ENCODE measurements at places on chromosomes 7 and 10.

DNA sequence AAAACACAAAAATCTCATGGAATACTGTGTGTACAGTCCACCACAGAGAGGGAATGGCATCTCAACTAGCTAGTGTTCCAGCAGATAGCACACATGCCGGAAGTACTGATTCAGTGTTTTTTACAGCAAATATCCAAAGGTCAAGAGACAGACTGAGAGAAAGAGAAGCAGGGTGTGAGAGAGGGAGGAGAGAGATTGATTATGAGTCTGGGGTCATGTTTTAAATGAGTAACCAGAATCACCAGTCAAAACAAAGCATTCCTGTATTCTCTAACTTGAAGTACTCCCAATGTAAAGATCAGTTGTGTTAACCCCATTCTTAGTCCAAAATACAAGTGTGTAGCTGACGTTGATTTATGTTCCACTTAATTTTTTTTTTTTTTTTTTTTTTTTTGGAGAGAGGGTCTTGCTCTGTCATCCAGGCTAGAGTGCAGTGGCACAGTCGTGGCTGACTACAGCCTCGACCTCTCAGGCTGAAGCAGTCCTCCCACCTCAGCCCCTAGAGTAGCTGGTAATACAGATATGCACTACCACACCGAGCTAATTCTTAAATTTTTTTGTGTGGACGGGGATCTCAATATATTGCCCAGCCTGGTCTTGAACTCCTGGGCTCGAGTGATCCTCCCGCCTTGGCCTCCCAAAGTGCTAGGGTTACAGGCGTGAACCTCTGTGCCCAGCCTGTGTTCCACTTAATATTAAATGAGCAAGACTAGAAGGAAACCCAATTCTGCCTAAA is 114.2 kb downstream of the TAF3 start:
- DNase-seq = no peak

DNA sequence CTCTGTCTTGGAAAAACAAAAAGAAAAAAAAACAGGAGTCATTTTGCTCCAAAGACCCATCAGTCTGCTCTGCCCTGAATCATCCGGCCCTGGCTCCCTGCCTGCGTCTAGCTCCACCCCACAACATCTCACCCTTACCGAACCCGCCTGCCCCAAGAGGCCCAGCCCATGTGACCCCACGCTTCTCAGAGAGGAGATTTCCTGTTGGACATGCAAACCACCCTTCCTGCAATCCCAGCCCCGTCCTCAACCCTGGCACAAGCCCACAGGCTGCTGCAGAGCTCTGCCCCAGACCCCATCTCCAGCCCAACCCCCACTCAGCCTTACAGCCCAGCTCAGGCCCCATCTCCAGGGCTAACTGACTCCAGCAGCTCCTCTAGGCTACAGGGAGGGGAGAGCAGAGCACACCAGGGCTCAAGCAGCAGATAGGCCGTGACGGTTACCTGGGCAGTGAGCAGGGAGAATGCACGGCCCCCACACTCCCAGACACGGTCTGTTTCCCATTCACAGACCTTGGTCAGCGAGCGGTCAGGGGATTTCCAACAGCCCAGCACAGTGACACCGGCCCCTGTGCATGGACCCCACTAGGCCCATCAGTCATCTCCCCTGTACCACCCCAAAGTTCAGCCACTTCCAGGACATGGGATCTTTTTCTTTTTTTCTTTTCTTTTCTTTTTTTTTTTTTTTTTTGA is 69.9 kb upstream of the GTF2I start:
- no peak for DNase-seq

DNA sequence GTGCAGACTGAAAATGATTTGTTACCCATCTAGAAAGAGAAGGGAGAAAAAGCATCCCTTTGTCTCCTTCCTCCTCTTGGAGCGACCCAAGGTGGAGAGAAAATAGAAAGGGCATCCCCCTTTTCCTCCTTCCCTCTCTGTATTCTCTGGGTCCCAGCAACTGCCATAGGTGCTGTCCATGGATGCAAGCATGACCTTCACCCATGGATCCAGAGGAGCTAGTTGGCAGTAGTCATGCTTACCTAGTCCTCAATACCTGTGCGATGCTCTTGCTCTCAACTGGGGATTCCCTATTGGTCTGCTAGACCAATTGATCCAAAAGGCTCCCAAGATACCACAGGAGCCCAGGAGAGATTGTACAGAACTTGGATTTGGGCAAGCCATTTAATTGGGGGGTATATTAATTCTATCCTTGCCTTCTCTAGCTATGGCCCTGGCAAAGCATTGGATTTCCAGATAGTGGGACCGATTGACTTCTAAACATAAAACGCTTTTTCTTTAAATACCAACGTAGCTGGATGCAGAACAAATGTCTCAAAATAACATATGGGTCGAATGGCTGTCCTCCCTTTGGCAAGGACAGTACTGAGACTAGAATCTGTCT is 547.8 kb upstream of the IGFBP3 start:
- no peak for DNase-seq

DNA sequence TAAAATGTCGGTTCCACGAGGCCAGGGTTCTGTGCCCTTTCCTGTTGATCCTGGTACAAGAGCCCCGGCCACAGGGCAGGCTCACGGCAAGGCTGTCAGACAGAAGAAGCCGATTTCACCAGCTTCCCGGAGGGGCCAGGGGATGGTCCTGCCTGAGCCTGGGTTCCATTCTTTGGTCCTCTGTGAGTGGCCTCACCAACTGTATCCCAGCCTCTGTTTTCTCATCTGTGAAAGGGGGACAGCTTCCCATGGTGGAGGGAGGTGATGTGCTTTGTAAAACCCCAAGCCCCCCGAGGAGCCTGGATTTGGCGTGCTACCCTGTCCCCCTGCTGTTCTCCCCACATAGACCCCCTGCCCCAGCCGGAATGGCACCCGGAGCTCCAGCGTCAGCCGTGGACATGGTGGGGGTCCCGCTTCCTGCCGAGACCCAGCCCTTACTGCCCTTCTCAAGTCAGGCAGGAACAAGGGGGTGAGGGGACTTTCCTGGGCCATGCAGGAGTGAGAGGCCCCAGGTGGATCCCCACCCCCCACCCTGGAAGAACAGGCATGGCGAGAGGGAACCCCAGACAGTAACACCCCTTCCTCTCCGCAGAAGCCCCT is 28.3 kb upstream of the ELFN1 start:
- no peak for DNase-seq

GRCh38 chr10:33252794-33253203 is 81.7 kb downstream of the NRP1 start:
- no peak for DNase-seq

DNA sequence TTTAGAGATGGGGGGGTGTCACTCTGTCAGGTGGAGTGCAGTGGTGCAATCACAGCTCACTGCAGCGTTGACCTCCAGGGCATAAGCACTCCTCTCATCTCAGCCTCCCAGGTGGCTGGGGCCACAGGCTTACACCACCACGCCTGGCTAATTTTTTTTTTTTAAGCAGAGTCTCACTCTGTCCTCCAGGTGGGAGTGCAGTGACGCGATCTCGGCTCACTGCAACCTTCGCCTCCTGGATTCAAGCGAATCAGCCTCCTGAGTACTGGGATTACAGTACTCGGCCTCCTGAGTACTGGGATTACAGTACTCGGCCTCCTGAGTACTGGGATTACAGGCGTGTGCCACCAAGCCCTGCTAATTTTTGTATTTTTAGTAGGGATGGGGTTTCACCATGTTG is 23.6 kb upstream of the PPIA start:
- DNase-seq = no peak

- DNase-seq = no peak
Measured at GRCh38 chr10:110850099-110850498, 21.6 kb upstream of the PDCD4 start.

GRCh38 chr10:5570007-5570655 is 45.4 kb downstream of the CALML3 start:
- no peak for DNase-seq

- no peak for DNase-seq
Measured at GRCh38 chr7:130420943-130421578, 19.8 kb downstream of the CEP41 start.

DNA sequence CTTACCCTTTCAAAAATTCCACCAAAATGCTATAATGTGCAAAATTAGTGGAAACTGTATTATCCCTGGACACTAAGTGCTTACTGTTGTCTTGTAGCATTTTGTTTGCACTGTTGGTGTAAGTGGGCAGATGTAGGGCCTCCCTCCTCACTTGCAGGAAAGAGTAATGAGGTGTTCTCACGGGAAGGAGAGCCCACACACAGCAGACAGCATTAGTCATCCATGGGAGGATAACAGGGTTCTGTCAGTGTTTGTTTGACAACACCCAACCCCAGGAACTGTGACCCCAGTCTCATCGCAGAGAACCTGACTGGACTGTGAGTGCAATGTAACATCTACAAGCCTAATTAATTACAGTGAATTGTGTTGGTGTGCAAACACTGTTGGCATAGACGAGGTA is 58.7 kb upstream of the VSTM2A start:
- no peak for DNase-seq

DNA sequence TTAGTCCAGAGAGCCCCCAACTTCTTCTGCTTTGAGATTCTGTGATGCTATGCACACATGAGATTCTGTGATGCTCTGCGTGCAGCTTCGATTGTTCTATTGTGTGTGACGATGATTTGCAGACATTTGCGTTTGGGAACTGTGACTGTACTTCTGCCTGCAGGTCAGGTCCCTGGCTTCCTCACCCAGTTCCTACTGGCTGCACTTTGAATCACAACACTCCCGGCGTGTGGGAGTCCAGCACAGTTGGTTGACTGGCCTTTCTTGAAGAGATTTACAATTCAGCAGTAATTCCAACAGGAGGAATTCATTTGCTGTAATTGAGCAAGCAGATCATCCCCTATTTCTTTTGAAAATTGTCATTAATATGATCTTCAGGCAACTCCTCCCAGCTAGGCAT is 252.2 kb upstream of the YAE1 start:
- no peak for DNase-seq

DNA sequence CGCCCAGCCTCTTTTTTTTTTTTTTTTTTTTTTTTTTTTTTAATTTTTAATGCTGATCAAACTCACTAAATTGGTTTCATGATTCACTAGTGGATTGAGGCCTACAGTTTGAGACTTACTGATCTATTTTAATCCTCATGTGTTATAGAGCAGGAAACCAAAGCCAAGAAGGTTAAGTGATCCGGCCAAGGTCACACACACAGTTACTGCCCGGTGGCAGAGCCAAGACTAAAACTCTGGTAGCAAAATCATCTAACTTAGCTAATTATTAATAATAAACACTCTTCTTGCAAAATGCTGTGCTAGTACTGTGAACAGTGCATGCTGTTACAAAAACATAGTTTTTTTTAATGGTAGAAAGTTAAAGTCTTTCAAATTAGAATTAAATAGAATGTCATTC is 188.3 kb upstream of the NFE2L3 start:
- no peak for DNase-seq

DNA sequence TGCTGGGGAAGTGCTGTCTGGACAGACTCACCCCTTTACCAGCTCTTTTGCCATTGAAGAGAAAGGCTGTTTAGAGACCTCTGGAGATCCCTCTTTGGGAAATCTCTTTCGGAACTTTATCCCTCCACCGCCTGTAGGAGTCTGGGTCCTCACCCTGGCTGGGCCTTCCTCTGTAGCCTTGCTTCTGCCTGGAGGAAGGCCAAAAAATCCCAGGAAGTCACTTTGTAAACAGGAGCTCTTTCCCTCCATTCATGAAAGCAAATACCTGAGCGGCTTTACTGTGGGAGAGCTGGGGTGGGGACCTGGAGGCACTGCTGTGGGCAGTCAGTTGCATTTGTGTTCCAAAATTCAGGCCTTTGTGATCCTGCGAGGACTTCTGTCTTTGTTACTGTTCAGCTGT is 126.2 kb downstream of the KLF6 start:
- no peak for DNase-seq

- DNase-seq = no peak
Measured at GRCh38 chr10:31075434-31075833, 43.8 kb upstream of the ZNF438 start.

DNA sequence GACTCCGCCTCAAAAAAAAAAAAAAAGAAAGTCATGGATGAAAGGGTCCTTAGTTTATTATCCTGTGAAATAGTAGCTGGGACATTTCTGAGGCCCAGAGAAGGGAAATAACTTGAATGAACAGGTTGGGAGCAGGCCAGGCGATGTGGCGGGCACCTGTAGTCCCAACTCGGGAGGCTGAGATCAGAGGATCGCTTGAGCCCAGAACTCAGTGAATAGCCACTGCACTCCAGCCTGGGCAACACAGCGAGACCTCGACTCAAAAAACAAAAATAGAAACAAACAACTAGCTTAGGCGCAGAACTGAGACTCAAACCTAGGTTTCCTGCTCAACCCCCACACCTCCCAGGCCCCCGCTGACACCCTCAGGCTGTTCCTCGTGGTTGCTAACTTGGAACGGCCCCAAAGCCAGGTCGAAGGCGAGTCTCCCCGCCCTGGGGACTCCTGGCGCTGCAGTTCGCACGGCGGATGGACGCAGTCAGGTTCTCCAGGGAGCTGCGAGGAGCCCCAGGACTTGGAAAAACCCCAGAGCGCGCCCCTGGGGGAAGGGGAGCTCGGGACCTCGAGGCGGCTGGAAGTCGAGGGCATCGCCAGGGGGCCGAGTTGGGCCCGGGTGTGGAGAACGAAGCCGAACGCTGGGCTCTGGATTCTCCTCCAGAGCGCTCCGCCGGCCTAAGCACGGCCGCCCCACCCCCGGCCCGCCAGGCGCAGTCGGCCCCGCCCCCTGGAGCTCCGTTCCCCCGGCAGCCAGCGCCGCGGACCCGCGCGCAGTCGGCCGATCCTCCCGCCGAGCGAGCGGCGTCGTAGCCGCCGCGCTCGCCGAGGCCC is at the start of gene STOX1:
TSS of gene STOX1 (plus strand) at position 768 of the 828 bp plus-strand sequence. CDS start 93 bp downstream, outside the sequence.
- peak; percentile 24 for DNase-seq

DNA sequence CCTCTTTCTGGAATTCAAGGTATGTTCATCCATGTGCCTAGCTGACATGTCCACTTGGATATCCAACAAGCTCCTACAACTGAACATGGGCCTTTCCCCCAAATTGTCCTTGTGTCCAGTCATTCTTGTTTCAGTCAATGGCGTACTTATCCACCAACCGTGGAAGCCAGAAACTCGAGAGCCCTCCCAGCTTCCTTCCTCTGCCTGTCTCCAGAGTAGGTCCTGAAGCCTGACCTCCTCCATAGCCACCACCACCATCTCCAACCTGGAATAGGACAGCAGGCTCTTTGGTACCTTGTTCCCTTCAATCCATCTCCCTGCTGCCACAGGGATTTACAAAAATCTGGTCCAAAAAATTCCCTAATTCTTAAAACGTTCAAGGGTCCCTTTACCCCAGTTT is 305.1 kb downstream of the RPS24 start:
- DNase-seq = no peak

DNA sequence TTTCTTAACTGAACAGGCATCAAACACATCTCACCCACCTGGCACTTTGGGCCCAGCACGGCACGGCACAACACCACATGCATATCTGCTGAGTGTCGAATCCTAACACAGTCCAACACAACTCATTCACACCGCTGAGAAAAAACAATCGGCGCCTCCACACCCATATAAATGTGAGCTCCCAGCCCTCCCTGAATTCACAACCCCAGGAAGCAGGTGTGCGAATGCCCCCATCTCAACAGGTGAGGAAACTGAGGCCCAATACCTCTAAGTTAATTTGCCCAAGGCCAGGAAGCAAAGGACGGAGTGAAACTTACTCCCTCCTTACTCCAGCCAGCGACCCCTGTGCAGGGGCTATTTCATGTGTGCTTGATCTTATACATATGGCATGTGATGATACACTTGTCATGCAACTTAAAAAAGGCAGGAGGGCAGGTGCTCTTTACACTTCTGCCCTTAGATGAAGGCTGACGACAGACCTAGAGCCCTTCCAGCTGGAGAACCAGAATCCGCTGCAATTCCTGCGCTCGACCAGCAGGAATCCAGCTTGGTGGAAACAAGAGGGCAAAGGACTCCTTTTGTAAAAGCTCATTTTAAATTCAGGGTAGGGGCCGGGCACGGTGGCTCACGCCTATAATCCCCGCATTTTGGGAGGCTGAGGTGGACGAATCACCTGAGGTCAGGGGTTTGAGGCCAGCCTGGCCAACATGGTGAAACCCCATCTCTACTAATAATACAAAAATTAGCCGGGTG is 116.0 kb downstream of the LARP4B start:
- no peak for DNase-seq

All from activated gamma-delta T cell (primary cell).